ENCODE measurements at places on chromosomes 3 and 15. TPM values are rescaled to one million over a fixed set of nuclear protein-coding genes. Genes with fewer than 3 reads are reported as not detected.

GRCh38 chr3:145191543-145191942 lies 969.4 kb downstream of the PLOD2 start:
- no peak for DNase-seq

- no peak for DNase-seq
Observed at GRCh38 chr3:153513236-153513635, 351.2 kb downstream of the RAP2B start.

HES1 gene
- polyA plus RNA-seq: 98.4 TPM

DNA sequence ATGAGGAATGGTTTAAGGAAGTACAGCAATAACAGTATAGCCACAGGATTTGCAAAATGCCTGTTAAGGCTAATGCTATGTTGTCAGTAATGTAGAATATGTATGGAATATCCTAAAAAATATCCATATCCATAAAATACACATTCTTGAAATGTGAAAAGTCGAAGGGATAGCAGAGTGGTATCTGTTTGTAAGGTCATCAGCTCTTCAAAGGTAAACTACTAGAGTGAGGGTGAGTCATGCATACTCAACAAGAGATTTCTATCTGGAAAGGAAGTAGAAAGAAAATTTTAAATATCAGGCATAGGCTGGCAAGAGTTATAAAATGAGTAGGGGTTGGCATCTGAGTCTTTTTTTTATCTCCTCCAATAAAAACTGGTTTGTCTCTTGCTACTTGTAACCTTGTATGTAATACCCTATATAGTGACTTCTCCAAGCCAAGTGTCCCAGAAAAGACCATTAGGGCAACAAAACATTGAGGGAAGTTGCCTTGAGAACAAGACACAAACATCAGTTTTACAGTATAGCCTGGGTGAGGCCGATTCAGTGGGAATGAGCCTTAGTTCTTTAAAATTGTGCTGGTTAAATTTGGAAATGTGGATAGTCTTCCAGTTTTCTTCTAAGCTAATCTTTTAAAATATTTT lies 103.1 kb downstream of the SPATA16 start:
- DNase-seq: no peak
